ENCODE measurements at places on chromosomes 1 and 21.

DNA sequence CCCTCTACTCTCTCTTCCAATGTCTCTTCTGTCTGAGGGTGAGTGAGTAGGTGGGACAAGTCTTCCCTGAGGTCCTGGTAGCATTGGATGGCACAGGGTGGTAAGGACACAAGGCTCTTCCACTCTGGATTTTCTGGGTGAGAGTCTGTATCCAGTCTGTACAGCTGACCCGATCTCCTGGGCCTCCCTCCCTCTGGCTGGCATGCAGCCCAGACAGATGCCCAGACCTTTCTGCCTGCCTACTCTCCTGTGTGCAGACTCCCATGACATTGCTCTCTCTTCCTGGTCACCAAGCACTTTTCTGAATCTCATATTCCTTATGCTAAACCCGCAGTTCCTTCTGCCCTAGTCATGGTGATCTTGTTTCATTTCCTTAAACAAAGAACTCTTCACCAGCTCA, 100.3 kb downstream of the GRIK3 start:
- no peak for DNase-seq

DNA sequence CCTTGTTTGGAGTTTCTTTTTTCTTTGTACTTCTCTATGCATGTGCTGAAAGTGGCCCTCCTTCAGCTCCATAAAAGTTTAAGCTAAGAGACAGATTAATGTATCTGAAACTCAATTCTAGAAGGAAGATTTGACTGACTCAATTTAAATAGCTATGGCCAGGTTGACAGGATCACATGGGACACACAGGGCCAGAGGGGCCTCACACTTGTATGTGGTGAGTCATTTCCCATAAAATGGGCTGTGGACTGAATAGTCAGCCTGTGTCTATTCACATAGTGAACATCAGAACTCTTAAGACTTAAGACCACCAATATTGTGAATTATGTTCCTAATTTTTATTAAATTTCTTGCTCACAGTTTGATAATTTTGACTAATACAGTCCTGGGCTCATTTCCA, 45.7 kb upstream of the DEPDC1 start:
- DNase-seq = no peak

- no peak for DNase-seq
Observed at GRCh38 chr1:173122958-173123852, 72.5 kb upstream of the TNFSF18 start.

GRCh38 chr1:201283836-201284553, 689 bp downstream of the PKP1 start:
- no peak for DNase-seq

- no peak for DNase-seq
Observed at GRCh38 chr1:220313576-220313975, 41.3 kb upstream of the RAB3GAP2 start.

- DNase-seq = no peak
Observed at GRCh38 chr1:185442050-185442449, 125.0 kb upstream of the IVNS1ABP start.

GRCh38 chr1:175062339-175062738, 5.3 kb upstream of the TNN start:
- no peak for DNase-seq

GRCh38 chr1:92567211-92567868, 80.6 kb upstream of the GFI1 start:
- no peak for DNase-seq

- DNase-seq = no peak
Observed at GRCh38 chr1:17112496-17113236, 6.6 kb downstream of the PADI2 start.

DNA sequence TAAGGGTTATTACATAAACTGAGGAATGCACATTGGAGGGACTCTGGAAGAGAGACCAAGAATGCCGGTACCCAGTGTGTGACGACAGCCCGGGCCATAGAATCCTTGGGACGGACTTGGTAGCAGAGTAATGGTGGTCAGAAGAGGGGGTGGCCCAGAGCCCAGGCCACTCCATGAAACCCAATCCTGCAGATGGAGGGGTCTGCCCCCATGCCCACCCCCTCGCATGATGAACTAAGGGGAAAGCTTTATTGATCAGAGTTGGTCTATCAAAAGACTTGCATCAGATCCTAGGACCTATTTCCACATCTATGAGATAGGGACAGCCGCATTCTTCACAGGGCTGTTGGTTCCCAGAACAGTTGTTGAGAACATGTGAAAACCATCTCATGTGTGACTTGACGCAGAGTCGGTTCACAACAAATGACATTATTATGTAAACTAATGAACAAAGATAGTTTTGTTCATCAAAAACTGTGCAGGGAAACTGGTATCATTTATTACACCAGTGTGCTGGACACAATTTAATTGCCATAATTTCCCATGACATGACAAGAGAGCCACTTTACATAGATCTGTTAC, 21.5 kb upstream of the SDC3 start:
- no peak for DNase-seq

- no peak for DNase-seq
Observed at GRCh38 chr1:69312055-69312732, 255.5 kb upstream of the LRRC7 start.

DNA sequence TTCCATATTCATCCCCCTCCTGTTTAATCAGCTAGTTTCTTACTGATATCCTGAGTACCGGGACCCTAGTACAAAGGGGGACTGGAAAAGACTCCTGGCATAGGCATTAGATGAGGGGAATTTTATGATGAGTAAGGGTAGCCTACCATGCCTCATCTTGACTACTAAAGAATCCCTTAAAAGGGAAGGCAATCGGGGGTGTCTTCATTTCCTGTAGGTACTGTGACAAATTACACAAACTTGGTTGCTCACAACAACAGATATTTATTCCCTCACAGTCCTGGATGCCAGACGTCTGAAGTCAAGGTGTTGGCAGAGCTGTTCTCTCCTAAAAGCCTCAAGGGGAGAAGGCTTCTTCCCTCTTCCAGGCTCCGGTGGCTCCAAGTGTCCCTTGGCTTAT, 28.9 kb upstream of the RUNX1 start:
- no peak for DNase-seq

DNA sequence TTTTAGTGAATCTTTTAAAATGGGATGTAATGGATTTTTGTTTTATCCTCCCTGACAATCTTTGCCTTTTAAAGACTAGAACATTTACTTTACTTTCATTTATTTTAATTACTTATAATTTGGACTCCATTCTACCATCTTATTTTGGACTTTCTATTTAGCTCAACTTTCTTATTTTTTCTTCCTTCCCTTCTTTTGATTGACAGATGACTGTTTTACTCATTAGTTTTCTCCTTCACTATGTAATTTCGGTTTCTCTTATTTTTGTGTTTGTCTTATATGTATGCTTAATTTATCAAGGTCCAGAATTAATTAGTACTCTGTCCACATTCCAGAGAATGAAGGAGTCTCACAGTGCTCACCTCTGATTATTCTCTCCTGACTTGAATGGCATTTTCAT, 109.9 kb downstream of the PCBP3 start:
- DNase-seq = no peak

- no peak for DNase-seq
Observed at GRCh38 chr1:1440262-1441001, 4.9 kb downstream of the VWA1 start.

DNA sequence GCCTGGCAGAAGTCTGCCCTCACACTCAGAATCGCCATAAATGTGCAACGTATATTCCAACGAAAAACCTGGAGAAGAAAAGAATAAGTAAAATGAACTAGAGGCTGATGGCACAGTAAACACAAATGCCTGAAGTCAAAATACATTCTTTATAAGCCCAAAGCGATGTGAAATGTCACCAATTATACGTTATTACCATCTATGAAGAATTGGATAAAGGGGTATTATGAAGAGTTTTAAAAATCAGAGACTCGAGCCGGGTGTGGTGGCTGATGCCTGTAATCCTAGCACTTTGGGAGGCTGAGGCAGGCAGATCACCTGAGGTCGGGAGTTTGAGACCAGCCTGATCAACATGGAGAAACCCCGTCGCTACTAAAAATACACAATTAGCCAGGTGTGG, 18.6 kb downstream of the PTP4A2 start:
- DNase-seq = no peak

DNA sequence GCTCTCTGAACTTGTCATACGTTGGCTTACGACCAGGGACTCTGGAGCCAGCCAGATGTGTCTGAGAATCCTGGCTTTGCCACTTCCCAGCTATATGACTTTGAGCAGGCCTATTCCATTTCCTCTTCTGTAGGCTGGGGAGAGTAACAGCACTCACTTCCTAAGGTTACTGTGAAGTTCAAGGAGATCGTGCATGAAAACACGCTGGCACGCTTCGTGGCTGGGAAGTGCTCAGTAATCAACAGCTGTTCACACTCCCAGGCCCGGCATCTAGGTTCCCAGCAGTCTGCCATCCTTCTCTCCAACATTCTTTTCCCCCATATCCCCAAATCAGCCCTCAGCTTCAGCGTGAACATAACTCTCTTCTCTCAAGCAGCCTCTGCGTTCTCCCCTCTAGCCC, 2.0 kb downstream of the ASCL5 start:
- DNase-seq = no peak

- DNase-seq = no peak
Observed at GRCh38 chr1:31714442-31715086, 10.7 kb upstream of the COL16A1 start.

DNA sequence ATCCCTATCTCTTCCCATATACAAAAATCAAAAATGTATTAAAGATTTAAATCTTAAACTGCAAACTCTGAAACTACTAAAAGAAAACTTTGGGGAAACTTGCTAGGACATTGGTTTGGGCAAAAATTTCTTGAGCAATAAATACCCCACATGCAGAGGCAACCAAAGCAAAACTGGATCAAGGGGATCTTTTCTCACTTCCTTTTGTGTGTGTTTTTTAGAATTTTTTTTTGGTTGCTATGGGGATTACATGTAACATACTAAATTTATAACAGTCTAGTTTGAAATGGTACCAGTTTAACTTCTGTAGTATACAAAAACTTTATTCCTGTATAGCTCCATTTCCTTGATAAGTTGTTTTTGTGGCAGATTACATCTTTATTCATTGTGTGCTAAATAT, 16.8 kb downstream of the MAST2 start:
- no peak for DNase-seq

DNA sequence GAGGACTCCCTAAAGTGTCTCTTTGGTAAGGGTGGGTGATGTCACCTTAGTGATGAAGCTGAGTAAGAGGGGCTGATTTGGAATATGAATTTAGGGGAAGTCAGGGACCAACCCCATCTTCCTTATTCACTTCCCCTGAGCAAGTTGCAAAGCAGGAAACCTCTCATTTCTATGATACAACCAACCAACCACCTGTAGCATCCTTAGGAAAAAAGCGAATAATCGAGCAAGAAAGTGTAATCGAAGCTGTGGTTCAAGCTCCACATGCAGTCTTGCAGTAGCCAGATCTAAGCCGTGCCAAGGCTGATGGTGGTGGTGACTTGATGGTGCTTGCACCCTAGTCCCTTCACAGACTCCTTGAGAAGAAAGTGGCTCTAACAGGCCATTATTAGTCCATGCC, 3.2 kb downstream of the TEX35 start:
- DNase-seq = no peak

DNA sequence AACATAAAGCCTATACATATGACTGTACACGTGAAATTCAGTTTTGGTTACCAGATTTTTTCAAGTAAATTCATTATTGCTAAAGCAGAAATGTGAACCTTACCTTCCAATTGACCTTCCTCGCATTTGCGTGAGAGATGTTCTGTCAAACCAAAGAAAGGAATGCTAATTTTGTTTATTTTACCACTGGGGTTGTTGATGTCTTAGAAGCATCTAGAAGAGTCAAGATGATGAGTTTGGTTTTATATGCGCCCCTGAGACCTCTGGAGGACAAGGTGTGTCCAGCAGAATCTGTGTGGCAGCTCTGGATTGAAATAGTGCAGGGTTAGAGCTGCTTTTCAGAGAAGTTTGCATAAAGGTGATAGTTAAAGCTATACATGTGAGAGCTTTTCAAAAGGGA, 48.4 kb downstream of the ZBTB40 start:
- no peak for DNase-seq

GRCh38 chr1:112517231-112517630, 8.5 kb downstream of the WNT2B start:
- DNase-seq = no peak

DNA sequence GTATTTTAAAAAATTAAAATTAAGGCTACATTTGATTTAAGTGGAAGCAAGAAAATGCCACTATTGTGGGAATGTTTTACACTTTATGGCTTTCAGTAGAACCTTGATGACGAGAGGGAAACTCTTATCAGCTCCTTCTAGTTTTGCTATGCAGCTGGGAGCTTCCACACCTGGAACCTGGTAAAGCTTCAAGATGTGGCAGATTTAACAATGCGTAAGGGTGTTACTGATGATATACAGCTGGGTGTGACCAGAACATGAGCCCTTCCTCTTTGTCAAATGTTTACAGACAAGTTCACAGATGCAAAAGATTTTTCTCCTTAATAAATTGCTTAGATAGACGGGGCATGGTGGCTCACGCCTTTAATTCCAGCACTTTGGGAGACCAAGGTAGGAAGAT, 20.3 kb downstream of the TTC13 start:
- no peak for DNase-seq

GRCh38 chr1:115710859-115711624, 57.5 kb downstream of the CASQ2 start:
- DNase-seq = no peak

DNA sequence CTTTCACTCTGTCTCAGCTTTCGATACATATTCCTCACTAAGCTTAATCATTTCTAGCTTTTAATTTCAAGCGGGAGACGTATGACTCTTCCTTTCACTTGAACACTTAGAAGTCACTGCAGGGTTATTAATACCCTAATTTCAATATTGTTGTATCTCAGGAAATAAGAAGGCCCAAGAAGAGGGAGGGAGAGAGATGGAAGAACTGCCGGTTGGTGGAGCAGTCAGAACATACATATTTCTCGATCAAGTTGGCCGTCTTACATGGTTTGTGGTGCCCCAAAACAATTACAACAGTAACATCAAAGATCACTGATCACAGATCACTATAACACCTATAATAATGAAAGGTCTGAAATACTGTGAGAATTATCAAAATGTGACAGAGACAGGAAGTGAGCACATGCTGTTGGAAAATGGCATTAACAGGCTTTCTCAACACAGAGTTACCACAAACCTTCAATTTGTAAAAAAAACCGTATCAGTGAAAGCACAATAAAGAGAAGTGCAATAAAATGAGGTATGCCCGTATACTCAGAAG, 145.4 kb upstream of the HP1BP3 start:
- DNase-seq = no peak

DNA sequence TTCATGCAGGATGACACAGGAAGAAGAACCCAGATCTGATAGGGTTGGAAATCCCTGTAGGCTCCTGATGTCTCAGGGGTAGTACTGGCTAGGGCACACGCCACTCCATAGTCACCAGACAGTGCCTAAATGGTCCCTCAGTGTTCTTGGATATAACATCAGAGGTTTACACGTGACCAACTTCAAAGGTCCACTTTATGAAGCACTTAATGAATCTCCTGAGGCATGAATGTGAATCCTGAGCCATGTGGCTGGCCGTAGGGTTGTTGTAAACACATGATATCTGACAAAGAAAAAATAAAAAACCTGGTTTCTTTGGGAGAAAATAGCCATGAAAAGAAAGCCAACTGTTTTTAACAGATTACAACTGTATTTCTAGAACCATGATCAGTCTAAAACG, 27.5 kb downstream of the SLC6A17 start:
- DNase-seq = no peak

Data from activated CD4-positive, alpha-beta T cell treated with anti-CD3 and anti-CD28 coated beads for 1 hour (primary cell).